ENCODE measurements at places on chromosomes 7 and 10.

- no peak for DNase-seq
Measured at GRCh38 chr10:43461950-43462349, 25.0 kb downstream of the ZNF487 start.

GRCh38 chr10:971150-971542 is 17.1 kb upstream of the GTPBP4 start:
- DNase-seq = no peak

GRCh38 chr10:23070913-23071218 is 24.5 kb upstream of the MSRB2 start:
- no peak for DNase-seq

GRCh38 chr10:49614242-49615198 is 683 bp downstream of the CHAT start:
- DNase-seq = no peak

- no peak for DNase-seq
Measured at GRCh38 chr10:126502441-126502840, 114.2 kb upstream of the ADAM12 start.

DNA sequence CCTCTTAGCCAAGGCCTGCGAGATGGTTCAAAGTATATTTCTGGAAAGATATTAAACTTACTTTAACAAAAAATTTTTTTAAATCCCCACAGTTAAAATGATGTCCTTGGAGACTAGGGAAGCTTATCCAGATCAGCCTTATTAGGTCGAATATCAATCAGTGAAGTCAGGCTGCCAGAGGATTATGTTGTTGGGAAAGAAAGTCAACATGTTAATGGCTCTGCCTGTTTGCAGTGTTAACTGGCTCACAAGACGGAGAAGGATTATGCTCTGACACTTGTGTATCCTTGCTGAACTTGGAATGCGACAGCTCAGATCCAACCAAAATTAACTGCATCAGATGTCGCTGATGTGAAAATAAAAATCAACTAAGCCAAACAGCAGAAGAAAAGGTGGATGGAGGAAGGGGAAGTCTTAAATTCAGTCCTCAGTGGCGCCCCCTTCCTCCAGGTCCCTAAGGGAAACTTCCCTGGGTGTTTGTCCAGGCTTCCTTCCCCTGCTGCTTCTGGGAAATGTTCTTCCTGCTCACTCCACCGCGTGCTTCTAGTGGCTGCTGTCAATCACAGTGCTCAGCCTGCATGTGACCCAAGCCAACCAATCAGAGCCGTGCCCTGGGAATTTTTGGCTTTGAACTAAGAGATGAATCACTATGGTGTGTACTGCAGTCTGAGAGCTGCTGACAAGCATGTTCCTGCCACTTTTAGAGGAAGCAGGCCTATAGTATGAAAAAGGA is 690.4 kb upstream of the NRP1 start:
- no peak for DNase-seq

- no peak for DNase-seq
Measured at GRCh38 chr7:128697302-128697905, 25.3 kb downstream of the GARIN1A start.

GRCh38 chr7:4073750-4074149 is 608.3 kb upstream of the FOXK1 start:
- DNase-seq = no peak

DNA sequence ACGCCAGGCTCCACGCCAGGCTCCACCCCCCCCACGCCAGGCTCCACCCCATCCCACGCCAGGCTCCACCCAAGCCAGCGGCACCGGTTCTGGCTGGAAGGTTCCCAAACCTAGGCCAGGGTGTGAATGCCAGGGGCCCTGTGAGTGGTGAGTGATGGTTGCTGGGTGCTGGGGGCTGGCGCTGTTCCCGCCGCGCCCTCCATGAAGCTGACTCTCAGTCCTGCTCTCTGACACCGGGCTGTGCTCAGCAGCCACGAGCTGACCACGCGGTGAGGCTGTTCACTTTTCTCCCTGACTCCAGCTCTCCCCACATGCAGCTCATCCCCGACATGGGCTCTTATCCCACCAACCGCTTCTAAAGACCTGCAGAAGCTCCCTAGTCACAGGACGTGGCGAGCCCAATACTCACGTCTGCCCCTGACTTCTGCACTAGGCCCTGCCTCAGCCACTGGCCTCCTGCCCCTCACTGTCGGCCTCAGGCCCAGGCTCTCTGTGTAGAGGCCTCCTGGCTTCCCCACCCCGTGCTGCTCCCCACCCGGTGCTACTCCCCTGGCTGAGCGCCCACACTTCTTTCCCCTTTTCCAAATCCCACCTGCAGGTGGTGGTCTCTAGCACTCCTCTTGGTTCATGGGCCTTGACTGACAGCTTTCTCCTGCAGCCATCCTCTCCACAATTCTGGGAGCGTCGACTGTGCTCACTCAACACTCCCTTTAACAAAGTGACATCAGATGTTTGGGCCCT is 603.0 kb downstream of the PTPRN2 start:
- no peak for DNase-seq

- no peak for DNase-seq
Measured at GRCh38 chr7:98125759-98126158, 19.1 kb downstream of the LMTK2 start.

- no peak for DNase-seq
Measured at GRCh38 chr7:148735141-148735540, 36.4 kb downstream of the CUL1 start.

DNA sequence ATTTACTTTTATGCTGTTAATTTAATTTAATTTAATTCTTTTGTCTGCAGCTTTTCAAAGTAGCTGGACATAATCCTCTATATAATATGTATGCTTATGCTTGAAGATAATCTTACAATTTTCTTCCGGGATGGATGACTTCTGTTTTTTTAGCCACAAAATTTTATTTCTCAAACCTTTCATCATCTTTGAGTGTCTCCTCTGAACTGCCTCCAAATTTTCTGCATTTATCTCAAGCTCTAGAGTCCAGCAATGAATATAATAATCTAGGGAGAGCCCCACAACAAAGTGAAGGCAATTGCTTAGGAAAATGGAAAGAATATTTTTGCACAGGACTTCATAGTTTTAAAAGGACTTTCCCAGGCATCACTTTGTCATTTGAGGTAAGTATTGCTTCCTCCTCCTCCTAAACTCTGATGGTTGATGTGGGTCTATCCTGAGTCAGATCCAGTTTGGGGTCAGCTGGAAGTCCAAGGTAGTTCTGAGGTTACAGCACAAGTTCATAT is 53.7 kb upstream of the FAM3C start:
- DNase-seq = no peak

DNA sequence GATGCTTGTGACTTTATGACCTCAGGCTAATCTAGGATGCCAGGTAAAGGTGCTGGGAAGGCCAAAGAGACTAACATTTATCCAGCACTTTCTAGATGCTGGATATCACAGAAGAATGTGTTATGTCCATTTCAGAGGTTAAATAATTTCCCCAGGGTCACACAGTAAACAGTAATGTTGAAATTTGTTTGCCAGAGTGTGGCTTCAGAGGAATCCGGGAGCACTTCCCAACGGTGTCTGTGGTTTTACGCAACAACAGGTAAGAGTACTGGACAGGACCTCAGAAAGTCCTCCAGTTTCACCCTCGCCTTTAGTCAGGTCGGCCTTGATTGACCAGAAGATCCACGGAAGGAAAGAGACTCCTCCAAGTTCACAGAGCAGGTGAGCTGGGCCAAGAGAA is 1.7 kb downstream of the SHTN1 start:
- DNase-seq = no peak

DNA sequence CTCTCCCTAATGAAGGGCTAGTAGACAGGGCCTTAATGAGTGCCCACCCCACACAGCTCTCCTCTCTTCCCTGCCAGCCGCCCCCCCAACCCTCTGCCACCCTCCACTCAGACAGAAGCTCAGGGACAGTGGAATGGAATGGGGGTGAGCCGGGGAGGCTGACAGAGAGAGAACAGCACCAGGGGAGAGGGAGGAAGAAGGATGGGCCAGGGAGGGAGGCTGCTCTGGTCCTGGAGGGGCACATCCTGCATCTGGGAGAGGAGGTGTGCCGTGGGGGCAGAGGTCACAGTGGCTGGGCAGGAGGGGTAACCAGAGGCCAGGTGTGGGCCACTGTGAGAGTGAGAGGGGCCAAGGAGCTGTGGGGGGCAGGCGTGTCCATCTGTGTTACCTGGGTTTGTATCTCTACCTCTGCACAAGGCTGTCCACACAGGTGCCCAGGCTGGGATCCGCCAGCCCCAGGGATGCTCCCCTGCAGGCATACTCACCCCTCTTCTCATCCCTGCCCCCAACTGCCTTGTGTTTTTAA is 2.4 kb downstream of the NYAP1 start:
- no peak for DNase-seq

DNA sequence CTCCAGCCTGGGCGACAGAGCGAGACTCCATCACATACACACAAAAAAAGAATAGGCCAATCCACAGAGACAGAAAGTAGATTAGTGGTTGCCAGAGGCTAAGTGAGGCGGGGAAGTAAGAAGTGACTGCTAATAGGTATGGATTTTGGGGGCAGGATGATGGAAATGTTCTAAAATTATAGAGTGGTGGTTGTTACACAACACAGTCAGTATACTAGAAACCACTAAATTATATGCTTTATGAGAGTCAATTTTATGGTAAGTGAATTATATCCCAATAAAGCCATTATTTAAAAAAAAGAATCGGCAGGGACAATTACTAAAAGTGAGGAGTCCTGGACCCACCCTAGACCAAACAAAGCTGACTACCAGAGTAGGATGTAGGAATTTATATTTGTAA is 24.3 kb downstream of the DENND2A start:
- no peak for DNase-seq

DNA sequence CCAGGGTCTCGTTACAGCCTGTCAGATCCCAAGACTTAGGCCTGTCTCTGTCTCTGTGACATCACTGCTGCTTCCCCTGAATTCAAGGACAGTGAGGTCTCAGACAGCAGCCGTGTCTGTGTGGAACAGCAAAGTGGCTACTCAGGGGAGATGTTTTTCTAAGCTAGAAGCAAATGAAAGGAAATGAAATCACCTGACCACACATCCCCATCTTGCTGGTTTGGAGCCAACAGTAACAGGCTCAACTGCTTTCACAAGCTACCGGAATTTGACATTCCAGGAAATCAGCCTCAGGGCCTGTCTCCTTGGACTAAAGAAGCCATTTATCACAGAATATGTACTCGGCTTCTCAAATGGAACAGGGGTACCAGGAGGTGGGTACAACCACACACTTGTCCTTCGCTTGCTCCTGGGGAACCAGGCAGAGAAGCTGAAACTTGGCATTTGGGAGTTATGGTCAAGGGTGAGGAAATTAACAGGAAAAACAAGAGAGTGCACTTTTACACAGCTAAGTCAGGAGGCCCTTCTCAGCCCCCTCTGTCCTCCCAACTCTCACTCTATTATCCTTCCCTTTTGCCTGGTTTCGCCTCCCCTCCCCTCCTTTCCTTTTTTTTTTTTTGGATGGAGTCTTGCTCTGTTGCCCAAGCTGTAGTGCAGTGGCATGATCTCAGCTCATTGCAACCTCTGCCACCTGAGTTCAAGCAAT is 73.2 kb downstream of the SPDYE5 start:
- DNase-seq = no peak
